ENCODE measurements at places on chromosomes 7 and 10. TPM values are rescaled to one million over a fixed set of nuclear protein-coding genes. Genes with fewer than 3 reads are reported as not detected.

BAMBI gene
- total RNA-seq = 0.77 TPM

AIFM2 gene
- 6.9 TPM for total RNA-seq

TECTB gene
- not detected for total RNA-seq

FXYD4 gene
- not detected for total RNA-seq

XRCC2 gene
- total RNA-seq = 1.6 TPM

TMEM209 gene
- 10.0 TPM for total RNA-seq

H2BK1 gene
- not detected for total RNA-seq

CACNB2 gene
- total RNA-seq = 0.33 TPM

SDHAF3 gene
- 17.9 TPM for total RNA-seq

GRID1 gene
- total RNA-seq = 0.33 TPM

OSBPL3 gene
- 23.9 TPM for total RNA-seq

GPRIN2 gene
- total RNA-seq = not detected

OPN4 gene
- total RNA-seq = not detected
